Activated naive CD8-positive, alpha-beta T cell treated with anti-CD3 and anti-CD28 coated beads, Interleukin-2, amount 10 ng/mL, durations not matched to agents 7 days and 5 days (primary cell): ENCODE measurements at places on chromosomes 4 and X. TPM values are rescaled to one million over a fixed set of nuclear protein-coding genes. Genes with fewer than 3 reads are reported as not detected.

The TKTL2 gene
- total RNA-seq: not detected

DNA sequence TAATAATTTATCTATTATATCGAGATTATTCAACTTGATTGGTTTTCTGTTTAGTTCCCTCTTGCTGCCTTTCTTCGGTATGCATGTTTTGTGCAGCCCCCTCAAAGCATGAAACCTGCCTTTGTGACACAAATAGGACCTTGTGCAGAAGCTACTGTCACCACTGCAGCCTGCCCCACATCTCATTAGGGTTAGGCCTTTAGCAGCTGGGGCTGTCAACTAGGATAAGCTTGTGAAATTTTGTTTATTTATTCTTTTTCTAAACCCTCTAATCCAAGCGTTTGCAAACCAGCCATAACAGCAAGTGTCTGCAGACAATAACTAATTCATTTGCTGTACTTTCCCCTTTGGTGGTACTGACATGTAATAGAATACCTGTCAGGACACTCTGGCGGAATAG lies 258.9 kb downstream of the RCHY1 start:
- no peak for DNase-seq

DNA sequence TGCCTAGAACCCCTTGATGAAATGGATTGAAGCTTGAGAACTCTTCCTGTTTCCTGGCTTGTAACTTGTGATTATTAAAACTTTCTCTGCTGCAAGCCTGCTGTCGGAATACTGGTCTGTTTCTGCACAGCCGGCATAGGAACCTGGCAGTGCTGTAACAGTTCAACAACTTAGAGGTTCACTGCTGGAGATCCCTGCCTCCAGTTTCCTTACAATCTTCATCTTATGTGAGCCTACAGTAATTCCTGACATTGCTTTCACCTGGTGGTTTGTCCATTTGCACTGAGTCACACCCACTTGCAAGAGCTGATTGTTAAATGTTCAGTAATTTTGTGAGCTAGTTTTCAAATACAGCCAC lies 1.3 kb upstream of the SEPSECS start:
- no peak for DNase-seq

The AFF2 gene
- total RNA-seq: 0.68 TPM

DNA sequence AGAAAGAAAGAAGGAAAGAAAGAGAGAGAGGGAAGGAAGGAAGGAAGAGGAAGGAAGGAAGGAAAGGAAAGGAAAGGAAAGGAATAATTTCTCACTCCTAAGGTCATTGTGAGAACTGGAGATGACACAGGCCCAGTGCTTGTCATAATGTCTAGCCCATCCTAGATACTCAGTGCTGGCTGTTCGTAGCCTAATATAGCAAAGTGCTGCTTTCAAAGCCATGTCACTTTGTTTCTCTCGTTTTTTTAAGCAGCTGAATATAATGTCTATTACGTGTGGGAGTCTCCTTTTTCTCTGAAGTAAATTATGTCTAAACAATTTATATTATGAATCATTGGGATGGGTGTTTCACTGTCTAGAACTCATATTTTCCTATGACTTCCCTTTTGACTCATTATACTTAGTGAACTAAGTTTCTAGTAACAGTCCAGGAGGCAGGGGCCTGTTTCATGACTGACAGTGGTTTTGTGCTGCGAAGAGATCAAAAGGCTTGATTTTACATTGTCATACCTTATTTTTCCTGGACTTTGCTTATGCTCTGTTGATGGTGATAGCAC lies 327.0 kb upstream of the ZFP42 start:
- DNase-seq: no peak

- no peak for DNase-seq
These were observed 109.5 kb upstream of the TEX13C start for GRCh38 chrX:125210146-125210545.

DNA sequence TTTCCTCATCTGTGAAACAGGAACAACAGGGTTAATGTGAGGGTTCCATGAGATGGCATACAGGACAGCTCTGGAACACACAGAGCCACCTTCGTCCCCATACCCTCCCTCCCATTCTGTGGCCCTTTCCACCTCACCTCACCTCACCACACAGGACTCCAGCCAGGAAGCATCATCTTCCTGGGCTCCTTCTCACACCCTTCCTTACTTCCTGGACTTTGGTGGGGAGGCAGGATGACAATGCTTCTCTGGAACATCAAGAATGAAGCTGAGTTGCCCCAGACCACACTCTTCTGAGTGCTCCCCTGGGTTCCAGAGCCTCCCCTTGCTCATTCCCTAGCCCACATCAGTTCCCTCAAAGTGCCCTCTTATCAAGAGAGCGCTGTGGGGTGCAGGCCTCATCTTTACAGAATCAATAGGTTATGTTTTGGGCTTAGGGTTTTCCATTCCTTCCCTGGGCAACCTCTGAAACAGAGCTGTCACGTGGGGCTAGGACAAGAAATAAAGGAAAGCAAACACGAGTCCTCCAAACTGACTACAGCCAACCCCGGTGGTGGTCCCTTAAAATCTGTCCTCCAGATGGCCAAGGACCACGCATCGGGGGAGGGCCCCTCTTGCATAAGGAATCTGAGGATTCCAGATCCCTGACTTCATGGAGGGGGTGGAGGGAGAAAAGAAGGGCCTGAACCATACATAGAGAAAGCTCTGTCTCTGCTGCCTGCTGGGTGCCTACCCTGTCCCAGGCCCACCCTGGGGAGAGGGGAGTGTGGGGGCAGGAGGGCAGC lies 74.4 kb upstream of the ATP6AP2 start:
- DNase-seq: no peak

DNA sequence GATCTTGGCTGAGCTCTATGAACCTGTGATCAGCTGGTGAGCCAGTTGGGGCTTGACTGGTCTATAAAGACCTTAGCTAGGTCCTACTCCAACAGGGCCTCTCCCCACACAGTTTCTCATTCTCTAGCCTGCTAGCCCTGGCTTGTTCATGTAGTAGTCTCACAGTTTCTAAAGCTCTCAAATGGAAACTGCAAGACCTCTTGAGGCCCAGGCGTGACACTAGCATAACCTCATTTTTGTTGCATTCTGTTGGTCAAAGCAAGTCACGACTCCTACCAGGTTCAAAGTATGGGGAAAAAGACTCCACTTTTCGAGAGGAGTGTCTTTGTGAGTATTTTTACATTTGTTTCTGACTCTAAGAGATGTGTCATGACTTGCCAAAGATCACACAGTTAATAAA lies 50.9 kb downstream of the CEP44 start:
- no peak for DNase-seq

DNA sequence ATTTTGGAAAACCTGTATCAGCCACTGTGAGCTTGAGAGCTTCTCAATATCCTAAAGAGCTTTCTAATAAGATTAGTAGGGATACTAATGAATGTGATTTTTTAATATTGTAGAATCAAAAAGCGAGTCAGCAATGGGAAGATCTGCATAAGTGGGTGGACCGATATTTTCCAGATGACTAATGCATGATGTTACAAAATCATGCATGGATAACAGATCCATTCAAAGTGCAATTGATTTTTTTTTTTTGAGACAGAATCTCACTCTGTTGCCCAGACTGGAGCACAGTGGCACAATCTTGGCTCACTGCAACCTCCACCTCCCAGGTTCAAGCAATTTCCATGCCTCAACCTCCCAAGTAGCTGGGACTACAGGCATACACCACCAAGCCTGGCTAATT lies 7.3 kb upstream of the CLDN2 start:
- DNase-seq: no peak

The LONRF3 gene
- 1.6 TPM for total RNA-seq

GRCh38 chr4:105192910-105193309 lies 46.2 kb downstream of the TET2 start:
- DNase-seq: no peak

GRCh38 chr4:42541647-42542046 lies 115.3 kb downstream of the ATP8A1 start:
- DNase-seq: no peak

DNA sequence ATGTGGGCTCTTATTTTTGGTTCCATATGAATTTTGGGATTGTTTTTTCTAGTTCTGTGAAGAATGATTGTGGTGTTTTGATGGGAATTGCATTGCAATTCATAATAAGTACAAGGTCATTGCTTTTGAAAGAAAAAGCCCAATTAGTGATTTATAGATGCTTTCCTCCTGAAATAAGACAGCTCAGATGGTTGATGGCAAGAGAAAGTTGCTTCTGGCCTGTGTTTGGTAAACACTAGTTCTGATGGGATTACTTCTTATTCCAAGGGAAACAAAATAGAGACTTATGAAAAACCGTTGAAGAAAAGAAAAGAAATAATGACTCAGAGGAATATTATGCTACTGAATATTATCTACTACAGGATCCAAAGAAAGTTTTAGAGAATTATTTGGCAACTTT lies 144.9 kb downstream of the SPANXA1 start:
- no peak for DNase-seq

The MAGEH1 gene
- 16.0 TPM for total RNA-seq

GRCh38 chrX:48508400-48509244 lies at the start of gene PORCN:
Gene PORCN, plus strand, starts transcription at chrX:48508992. Its CDS starts 829 bp downstream, at chrX:48509821.
- peak; percentile 81 for DNase-seq

DNA sequence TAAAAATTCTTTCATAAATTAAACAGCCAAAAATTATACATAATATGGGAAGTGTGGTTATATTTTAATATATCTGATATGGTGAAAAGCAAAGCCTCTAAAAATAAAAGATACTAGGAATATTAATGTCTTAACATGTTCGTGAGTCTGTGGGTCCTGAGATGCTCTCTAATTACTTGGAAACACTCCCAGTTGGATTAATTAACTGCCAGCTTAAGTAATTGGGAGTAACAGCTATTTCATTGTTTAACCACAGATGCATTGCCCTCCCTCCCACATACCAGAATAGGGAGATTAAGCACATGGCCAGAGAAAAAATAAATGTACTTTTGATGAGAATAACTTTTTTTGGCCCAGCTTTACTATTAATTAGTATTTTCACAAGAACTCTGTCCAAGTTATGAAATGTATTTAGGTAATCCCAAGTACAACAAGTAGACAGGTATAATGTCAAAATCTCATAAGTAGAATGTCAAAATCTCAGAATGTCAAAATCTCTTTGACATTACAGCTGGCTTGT lies 79.7 kb downstream of the BTC start:
- no peak for DNase-seq

GRCh38 chr4:53459548-53459947 lies 82.1 kb downstream of the FIP1L1 start:
- DNase-seq: no peak

DNA sequence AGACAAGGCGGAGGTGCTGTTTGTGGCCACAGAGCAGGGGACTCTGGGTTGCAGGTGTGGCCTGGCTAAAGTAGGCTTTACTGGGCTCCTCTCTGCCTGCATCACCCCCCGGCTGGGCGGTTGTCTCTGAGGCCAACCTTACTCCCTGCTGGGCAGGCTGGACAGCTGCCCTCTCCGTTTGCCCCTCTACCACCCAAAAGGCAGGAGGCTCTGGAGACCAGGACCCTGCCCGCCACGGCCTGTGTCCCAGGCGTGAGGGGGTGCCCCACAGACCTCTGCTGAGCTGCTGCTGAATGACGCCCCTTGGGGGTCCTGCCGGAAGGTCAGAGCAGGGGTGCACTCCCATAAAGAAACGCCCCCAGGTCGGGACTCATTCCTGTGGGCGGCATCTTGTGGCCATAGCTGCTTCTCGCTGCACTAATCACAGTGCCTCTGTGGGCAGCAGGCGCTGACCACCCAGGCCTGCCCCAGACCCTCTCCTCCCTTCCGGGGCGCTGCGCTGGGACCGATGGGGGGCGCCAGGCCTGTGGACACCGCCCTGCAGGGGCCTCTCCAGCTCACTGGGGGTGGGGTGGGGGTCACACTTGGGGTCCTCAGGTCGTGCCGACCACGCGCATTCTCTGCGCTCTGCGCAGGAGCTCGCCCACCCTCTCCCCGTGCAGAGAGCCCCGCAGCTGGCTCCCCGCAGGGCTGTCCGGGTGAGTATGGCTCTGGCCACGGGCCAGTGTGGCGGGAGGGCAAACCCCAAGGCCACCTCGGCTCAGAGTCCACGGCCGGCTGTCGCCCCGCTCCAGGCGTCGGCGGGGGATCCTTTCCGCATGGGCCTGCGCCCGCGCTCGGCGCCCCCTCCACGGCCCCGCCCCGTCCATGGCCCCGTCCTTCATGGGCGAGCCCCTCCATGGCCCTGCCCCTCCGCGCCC lies 920 bp downstream of the HTT-AS start:
- DNase-seq: no peak

The C1QTNF7 gene
- total RNA-seq: not detected

The PTPN13 gene
- 0.06 TPM for total RNA-seq

DNA sequence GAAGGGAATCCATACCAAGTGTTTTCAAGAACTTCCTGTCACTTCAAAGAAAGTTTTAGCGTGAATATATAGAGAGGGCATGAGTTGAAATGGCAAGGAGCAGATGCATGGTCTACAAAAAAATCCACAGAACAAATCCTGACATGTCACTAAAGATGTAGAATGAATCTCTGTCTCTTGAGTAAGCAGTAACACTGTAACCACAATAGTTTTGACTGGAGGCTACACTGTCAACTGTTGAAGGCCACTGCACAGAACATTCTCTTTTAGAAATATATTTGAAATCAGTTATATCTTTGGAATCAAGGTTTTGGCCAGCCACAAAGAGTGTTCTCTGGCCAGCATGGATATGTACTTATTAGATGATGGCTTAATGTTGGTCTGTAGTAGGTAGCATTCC lies 83.8 kb downstream of the VCX3B start:
- no peak for DNase-seq

The SFRP2 gene
- total RNA-seq: not detected

- no peak for DNase-seq
These were observed 43.8 kb upstream of the WDR1 start for GRCh38 chr4:10160281-10160856.

The IGBP1 gene
- 57.8 TPM for total RNA-seq

DNA sequence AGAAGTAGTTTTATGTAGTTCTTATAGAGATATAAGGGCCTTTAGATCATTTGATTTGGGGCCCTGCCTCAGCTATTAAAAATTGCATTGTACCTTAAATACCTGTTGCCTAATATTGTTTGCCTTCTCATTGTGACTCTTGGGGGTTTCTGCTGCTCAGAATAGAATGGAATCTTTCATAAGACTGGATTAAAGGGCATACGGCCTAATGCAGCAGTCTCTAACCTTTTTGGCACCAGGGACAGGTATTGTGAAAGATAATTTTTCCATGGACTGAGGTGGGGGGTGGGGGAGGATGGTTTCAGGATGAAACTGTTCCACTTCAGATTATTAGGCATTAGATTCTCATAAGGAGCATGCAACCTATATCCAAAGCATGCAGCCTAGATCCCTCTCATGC lies 46.2 kb downstream of the TMEM164 start:
- no peak for DNase-seq

- DNase-seq: no peak
These were observed 45.4 kb downstream of the EDNRA start for GRCh38 chr4:147526272-147526654.

DNA sequence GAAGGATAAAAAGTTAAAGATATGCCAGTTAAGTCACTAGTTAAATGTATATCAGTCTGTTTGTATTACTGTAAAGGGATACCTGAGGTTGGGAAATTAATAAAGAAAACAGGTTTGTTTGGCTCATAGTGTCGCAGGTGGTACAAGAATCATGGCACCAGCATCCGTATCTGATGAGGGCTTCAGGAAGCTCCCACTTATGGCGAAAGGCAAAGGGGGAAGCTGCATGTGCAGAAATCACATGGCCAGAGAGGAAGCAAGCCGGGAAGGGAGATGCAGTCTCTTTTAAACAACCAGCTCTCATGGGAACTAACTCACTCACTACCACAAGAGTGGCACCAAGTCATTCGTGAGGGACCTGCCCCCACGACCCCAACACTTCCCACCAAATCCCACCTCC lies 91.9 kb upstream of the SH3RF1 start:
- DNase-seq: no peak

The ARHGEF38 gene
- total RNA-seq: not detected

- no peak for DNase-seq
These were observed 1111.0 kb upstream of the AGA start for GRCh38 chr4:178553201-178553600.

The HMX1 gene
- not detected for total RNA-seq
